RPMI7951 (cell line): ENCODE measurements at places on chromosomes 7 and 10. TPM values are rescaled to one million over a fixed set of nuclear protein-coding genes. Genes with fewer than 3 reads are reported as not detected.

Gene CALML5
- not detected in 2 replicates for total RNA-seq

Gene ADAP1
- total RNA-seq, result 1.6 and 1.8 TPM in 2 replicates

Gene TBXAS1
- total RNA-seq, result 2.4 and 3.5 TPM in 2 replicates

Gene PAPOLB
- total RNA-seq, result not detected in 2 replicates

Gene MINDY4
- total RNA-seq, result 26.4 and 27.0 TPM in 2 replicates

Gene PON1
- total RNA-seq, result not detected in 2 replicates

Gene BTBD16
- total RNA-seq, result not detected in 2 replicates

Gene PYROXD2
- 1.3 and 2.0 TPM in 2 replicates for total RNA-seq
